ENCODE measurements at places on chromosomes 12 and 14.

DNA sequence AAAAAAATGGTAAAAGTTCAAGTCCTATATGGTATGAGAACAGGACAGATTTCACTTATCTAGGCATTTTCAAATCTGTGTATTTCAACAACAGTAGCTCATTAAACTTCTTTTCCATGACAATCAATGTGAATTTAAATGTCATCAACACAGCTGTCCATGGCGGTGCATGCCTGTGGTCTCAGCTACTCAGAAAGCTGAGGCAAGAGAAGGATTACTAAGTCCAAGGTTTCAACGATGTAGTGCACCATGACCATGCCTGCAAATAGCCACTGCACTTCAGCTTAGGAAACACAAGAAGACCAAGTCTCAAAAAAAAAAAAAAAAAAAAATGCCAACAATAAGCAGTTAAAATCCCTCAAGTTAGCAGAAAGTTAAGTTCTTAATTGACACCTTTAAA lies 214.6 kb downstream of the C12orf50 start:
- no peak for DNase-seq

DNA sequence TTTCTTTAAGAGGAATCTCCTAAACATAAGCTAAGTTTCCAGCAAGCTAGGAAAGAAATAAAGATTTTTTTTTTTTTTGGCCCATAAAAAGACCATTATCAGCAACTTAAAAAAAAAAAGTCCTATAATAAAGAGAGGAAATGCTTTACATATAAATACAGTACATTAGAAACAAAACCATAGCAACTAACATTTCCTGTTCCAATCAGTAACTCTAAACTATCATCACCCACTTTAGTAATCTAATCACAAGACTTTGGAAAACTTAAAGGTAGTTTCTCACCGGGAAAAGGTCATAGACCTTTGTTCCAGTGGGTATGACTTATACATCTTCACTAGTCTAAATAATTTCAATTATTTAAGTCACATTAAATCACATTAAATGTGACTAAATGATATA lies 11.1 kb downstream of the SPTSSA start:
- DNase-seq: no peak

GRCh38 chr14:50964683-50965390 lies 20.6 kb upstream of the PYGL start:
- DNase-seq: no peak

GRCh38 chr14:92645841-92646478 lies 102.5 kb downstream of the LGMN start:
- DNase-seq: no peak

- no peak for DNase-seq
These were observed 371.8 kb upstream of the PRICKLE1 start for GRCh38 chr12:42961395-42961794.

GRCh38 chr12:101789171-101789570 lies 41.6 kb downstream of the GNPTAB start:
- DNase-seq: no peak

DNA sequence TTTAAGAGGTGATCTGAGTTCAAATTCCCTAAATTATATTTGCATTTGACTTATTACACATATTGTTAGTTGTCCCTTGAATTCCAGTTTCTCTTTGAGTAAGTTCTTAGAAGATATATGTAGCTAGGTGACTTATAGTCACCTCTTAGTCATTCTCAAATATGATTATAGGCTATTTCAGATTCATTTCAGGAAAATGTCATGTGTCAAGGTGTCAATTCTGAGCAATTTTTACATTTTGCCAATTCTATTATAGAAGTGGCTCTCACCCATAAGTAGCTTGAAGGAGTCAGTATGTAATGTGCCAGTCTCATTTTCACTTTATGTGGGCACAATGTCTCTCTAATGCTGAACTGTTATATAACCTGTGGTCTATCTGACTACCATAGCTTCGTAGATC lies 623.4 kb downstream of the DIO2 start:
- DNase-seq: no peak

DNA sequence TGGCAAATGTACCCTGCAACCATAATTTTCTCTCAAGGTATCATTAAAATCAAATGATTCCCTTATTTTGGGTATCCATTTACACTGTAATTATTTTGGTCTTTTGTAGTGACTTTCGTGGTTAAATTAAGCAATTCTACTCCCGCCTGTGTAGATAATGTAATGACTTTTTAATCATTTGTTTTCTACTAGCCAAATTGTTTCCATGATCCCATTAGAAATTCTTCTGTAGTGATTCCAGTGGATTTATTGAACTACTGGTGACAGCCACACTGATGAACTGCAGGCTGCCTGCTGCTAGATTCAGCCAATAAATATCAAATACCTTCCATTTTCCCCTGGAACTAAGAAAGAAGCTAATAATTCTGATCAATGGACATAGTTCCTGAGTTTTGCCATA lies 96.0 kb downstream of the WIF1 start:
- no peak for DNase-seq

DNA sequence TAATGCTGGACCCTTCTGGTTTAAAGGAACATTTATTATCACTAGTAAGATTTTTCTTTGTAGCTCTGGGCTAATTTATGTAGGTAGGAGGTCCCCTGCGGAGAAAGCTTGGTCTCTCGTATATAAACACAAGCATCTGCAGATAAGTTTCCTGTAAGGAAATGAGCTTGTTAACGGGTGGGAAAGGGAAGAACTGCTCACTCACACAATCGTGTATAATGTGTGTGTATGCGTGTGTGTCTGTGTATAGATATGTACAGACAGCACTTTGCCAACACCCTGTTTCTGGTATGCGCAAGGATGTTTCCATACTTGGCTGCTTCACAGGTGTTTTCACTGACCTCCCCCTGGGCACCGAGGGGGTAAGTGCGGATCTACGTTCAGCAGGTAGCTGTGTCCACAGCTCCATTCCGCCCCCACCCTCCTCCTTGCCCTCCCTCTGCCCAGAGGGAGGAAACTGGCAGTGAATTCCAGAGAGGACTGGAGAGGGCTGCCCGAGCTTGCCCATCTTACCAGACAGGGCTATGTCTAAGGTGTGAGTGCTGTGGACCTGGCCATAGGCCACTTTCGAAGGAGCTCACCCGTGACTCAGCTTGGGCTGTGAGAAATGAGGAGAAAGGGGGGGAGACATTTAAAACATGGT lies 65.2 kb downstream of the NINJ2 start:
- DNase-seq: no peak
